Activated B cell treated with CpG ODN at 0.5 μM for 24 hours (primary cell): ENCODE measurements at places on chromosomes 12 and 14.

GRCh38 chr12:131929581-131930456 lies 743 bp downstream of the PUS1 start:
- peaks cover 27% of the 10 kb centered on the region for H3K4me1 ChIP-seq
- peak overlapping the region; percentile 90 for H3K27ac ChIP-seq
- peak; percentile 48 for DNase-seq
- peak overlapping the region; percentile 94 for H3K4me3 ChIP-seq
- H3K36me3 ChIP-seq, result peaks cover 38% of the 10 kb centered on the region
- no peaks in the 10 kb centered on the region for H3K27me3 ChIP-seq

DNA sequence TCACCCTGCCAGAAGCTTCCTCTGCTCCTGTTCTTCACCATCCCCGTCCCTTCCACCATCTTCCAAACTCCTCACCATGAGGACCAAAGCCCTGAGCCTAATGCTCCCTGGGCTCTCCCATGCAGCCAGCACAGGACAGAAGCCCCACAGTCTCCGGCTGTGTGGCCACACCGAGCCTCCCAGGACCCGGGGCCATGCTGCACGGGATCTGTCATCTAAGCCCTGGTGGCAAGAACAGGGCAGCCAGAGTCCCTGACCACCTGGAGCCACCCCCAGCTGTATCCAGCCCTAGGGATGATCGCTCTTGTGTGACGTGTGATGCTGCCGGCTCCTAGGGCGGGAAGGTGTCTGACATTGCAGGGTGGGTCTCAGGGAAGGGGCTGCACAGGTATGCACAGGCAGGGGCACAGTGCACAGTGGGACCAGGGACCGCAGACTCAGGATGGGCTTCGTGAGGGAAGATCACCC lies 8.1 kb downstream of the TMEM179 start:
- H3K27ac ChIP-seq, result no peak overlapping the region
- no peak for DNase-seq
- H3K4me1 ChIP-seq, result no peaks in the 10 kb centered on the region
- H3K36me3 ChIP-seq, result no peaks in the 10 kb centered on the region

- peaks cover 65% of the 10 kb centered on the region for H3K36me3 ChIP-seq
- no peak overlapping the region for H3K27ac ChIP-seq
- no peak for DNase-seq
Measured at GRCh38 chr12:48671231-48671856, 10.7 kb downstream of the KANSL2 start.

GRCh38 chr14:105055334-105055733 lies 9.9 kb downstream of the GPR132 start:
- H3K27ac ChIP-seq, result no peak overlapping the region
- H3K4me1 ChIP-seq, result peaks cover 20% of the 10 kb centered on the region
- no peaks in the 10 kb centered on the region for H3K27me3 ChIP-seq

DNA sequence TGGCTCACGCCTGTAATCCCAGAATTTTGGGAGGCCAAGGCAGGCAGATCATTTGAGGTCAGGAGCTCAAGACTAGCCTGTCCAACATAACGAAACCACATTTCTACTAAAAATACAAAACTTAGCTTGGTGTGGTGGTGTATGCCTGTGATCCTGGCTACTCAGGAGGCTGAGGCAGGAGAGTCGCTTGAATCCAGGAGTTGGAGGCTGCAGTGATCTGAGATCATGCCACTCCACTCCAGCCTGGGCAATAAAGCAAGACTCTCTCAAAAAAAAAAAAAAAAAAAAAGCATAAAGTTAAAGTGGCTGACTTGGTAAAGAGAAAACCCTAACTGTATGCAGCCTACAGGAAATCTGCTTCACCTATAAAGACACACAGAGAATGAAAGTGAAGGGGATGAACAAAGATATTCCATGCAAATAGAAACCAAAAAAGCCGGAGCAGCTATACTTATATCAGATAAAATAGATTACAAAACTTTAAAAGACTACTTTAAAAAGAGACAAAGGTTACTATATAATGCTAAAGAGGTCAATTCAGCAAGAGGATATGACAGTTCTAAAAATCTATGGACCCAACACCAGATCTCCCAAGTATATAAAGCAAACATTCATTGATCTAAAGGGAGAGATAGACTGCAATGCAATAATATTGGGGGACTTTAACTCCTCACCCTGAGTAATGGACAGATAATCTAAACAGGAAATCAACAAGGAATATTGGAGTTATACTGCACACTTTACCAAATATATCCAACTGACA lies 4.1 kb downstream of the CLEC2B start:
- H3K36me3 ChIP-seq, result peaks cover 37% of the 10 kb centered on the region
- H3K27ac ChIP-seq, result peak overlapping the region; percentile 68
- no peak for DNase-seq
- peak overlapping the region; percentile 74 for H3K4me3 ChIP-seq
- peaks cover 41% of the 10 kb centered on the region for H3K4me1 ChIP-seq

- H3K4me1 ChIP-seq, result peaks cover 13% of the 10 kb centered on the region
- DNase-seq, result no peak
- no peaks in the 10 kb centered on the region for H3K36me3 ChIP-seq
- no peak overlapping the region for H3K27ac ChIP-seq
Measured at GRCh38 chr12:68508576-68508975, 102.1 kb upstream of the RAP1B start.

DNA sequence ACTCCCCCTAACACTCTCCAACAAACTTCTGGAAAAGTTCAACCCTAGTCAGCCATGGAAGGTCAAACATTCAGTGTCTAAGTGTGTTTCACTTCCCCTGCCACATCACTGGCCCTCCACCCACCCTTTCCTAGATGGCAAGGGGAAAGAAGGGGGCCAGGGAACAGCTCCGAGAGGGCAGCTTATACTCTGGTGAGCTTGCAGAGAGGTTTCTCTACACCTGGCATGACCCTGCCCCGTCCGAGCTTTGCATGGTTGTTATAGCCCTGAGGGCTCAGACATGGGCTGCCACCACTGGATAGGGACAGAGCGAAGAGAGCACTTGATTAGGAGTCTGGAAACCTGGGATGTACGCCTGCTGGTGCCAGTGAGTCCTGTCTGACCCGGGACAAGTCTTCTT lies 4.0 kb downstream of the ACVRL1 start:
- no peaks in the 10 kb centered on the region for H3K36me3 ChIP-seq
- peaks cover 22% of the 10 kb centered on the region for H3K27me3 ChIP-seq
- no peak overlapping the region for H3K4me3 ChIP-seq
- DNase-seq, result no peak
- no peak overlapping the region for H3K27ac ChIP-seq
- no peaks in the 10 kb centered on the region for H3K4me1 ChIP-seq

DNA sequence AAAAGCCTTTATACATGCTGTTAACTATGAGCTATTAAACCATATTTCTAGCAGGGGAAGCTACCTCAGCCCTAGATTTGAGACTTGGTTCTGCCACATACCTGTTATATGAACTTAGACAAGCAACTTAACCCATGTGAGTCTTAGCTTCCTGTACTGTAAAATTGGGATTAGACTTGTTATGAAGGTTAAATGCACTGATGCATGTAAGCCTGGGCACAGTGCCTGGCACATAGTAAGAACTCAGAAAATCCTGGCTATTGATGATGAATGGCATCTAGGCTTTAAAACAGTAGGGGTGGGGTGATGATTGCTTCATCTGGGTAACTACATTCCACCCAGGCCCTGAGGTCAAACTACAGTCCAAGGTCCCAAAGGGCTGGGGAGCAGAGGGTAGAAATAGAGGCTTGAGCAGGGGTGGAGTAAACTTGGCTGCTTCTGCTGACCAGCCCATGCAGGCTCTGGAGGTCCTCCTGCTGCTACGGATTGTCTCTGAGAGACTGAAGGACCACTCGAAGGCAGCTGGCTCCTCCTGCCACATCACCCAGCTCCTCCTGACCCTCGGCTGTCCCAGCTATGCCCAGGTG lies 11.3 kb downstream of the ESPL1 start:
- H3K36me3 ChIP-seq, result peaks cover 3% of the 10 kb centered on the region
- no peak for DNase-seq
- H3K27me3 ChIP-seq, result no peaks in the 10 kb centered on the region
- no peak overlapping the region for H3K4me3 ChIP-seq
- no peaks in the 10 kb centered on the region for H3K4me1 ChIP-seq

GRCh38 chr12:47223848-47224213 lies 144.1 kb upstream of the AMIGO2 start:
- peaks cover 85% of the 10 kb centered on the region for H3K4me1 ChIP-seq
- H3K27ac ChIP-seq, result peak overlapping the region; percentile 88
- peaks cover 66% of the 10 kb centered on the region for H3K36me3 ChIP-seq
- H3K27me3 ChIP-seq, result no peaks in the 10 kb centered on the region
- DNase-seq, result no peak
- H3K4me3 ChIP-seq, result peak overlapping the region; percentile 74

DNA sequence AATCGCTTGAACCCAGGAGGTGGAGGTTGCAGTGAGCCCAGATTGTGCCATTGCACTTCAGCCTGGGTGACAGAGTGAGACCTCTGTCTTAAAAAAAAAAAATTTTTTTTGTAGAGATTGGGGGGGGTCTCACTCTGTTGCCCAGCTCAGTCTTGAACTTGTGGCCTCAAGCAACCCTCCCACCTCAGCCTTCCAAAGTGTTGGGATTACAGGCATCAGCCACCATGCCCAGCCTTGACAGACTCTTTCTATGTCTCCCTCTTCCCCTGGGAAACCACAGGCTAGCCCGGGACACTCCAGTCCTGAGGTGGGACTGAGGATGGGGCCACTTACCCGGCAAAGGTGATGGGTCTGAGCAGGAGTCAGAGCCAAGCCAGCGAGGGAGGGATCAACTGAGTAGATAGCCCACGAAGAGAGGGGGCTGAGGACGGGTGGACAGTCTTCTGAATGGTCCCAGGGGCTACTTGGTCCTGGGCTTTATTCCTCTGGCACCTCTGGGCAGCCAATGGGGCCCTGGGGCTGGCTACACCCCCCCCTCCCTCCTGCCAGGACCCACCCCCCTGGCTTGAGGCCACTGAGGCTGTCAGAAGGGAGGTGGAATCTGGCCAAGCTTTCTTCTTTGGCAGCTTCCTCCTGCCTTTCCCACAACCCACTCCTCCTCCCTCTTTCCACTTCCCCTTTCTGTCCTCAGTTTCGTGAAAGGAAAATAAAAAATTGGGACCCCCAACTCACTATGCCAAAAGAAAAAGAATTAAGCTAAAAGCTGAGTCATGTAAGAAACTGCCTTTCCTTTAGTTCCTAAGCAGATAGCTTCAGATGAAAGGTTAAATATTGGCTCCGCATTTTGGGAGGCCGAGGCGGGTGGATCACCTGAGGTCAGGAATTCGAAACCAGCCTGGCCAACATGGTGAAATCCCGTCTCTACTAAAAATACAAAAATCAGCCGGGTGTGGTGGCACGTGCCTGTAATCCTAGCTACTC lies at the start of gene SDS:
Gene SDS (minus strand): TSS at position 453 of the 981 bp plus-strand sequence. CDS start 4,179 bp downstream, outside the sequence.
- peaks cover 3% of the 10 kb centered on the region for H3K4me1 ChIP-seq
- DNase-seq, result no peak
- peaks cover 19% of the 10 kb centered on the region for H3K27me3 ChIP-seq
- H3K4me3 ChIP-seq, result no peak within 1 kb of the TSS
- no peak within 1 kb of the TSS for H3K27ac ChIP-seq
- no peaks in the 10 kb centered on the region for H3K36me3 ChIP-seq

GRCh38 chr14:91290986-91291385 lies 46.5 kb upstream of the GPR68 start:
- peaks cover 6% of the 10 kb centered on the region for H3K4me1 ChIP-seq
- H3K27me3 ChIP-seq, result no peaks in the 10 kb centered on the region
- DNase-seq, result no peak
- H3K36me3 ChIP-seq, result peaks cover 95% of the 10 kb centered on the region
- no peak overlapping the region for H3K4me3 ChIP-seq

GRCh38 chr14:53500191-53500590 lies 347.1 kb upstream of the DDHD1 start:
- DNase-seq, result no peak
- no peaks in the 10 kb centered on the region for H3K4me1 ChIP-seq
- H3K4me3 ChIP-seq, result no peak overlapping the region
- H3K36me3 ChIP-seq, result no peaks in the 10 kb centered on the region
- H3K27ac ChIP-seq, result no peak overlapping the region

DNA sequence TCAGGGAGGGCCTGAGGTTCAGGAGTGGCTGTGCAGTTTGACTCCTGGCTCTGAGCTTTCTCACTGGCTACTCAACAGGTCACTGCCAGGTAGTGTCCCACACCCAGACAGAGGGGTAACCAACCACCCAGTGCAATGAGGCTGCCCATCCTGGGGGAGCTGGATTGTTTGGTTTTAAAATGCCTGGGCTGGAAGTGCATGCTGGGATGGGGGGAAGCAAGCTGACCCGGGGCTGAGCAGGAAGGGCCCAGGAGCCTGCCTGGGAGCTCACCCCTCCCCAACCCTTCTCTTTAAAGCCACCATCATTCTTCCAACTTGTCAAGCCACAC lies 12.6 kb upstream of the ABHD12B start:
- H3K27me3 ChIP-seq, result no peaks in the 10 kb centered on the region
- H3K4me3 ChIP-seq, result peak overlapping the region; percentile 53
- peak overlapping the region; percentile 14 for H3K27ac ChIP-seq
- no peak for DNase-seq
- H3K4me1 ChIP-seq, result peaks cover 12% of the 10 kb centered on the region

- peaks cover 17% of the 10 kb centered on the region for H3K36me3 ChIP-seq
- H3K4me3 ChIP-seq, result no peak overlapping the region
- H3K4me1 ChIP-seq, result peaks cover 40% of the 10 kb centered on the region
- no peaks in the 10 kb centered on the region for H3K27me3 ChIP-seq
- DNase-seq, result no peak
Measured at GRCh38 chr14:70801836-70802235, 7.5 kb downstream of the MAP3K9 start.

GRCh38 chr12:52772772-52773171 lies 4.4 kb downstream of the KRT76 start:
- H3K4me3 ChIP-seq, result no peak overlapping the region
- no peaks in the 10 kb centered on the region for H3K4me1 ChIP-seq
- no peak overlapping the region for H3K27ac ChIP-seq
- no peak for DNase-seq
- peaks cover 7% of the 10 kb centered on the region for H3K27me3 ChIP-seq

GRCh38 chr14:105067140-105067968 lies 2.1 kb upstream of the GPR132 start:
- peaks cover 5% of the 10 kb centered on the region for H3K36me3 ChIP-seq
- no peak for DNase-seq
- H3K27ac ChIP-seq, result peak overlapping the region; percentile 89
- peak overlapping the region; percentile 50 for H3K4me3 ChIP-seq
- H3K4me1 ChIP-seq, result peaks cover 89% of the 10 kb centered on the region

GRCh38 chr14:102539544-102540314 lies 30.2 kb upstream of the ANKRD9 start:
- H3K4me3 ChIP-seq, result no peak overlapping the region
- no peaks in the 10 kb centered on the region for H3K36me3 ChIP-seq
- H3K27me3 ChIP-seq, result peaks cover 7% of the 10 kb centered on the region
- no peak overlapping the region for H3K27ac ChIP-seq
